ENCODE measurements at places on chromosomes 5 and 9. TPM values are rescaled to one million over a fixed set of nuclear protein-coding genes. Genes with fewer than 3 reads are reported as not detected.

DNA sequence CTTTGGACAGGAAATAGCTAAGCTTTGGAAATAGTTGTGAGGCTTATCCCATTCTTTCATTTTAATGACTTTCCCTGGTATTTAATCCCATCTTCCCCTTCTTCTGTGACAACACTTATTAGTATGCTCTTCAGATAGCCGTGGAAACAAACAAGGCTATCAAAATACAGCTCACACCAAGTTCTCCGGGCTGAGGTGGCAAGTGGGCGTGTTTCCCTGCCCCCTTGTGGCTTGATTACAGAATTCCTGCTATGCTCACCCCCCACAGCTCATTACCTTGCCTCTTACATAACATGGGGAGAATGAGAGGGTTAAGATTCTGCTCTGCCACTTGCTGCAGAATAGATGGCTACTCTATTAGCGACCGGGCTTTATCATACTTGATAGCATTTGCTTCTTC lies 437.1 kb upstream of the TLE4 start:
- H3K36me3 ChIP-seq: no peaks in the 10 kb centered on the region
- no peaks in the 10 kb centered on the region for H3K4me1 ChIP-seq
- DNase-seq: no peak
- no peak overlapping the region for H3K4me3 ChIP-seq
- H3K27ac ChIP-seq: no peak overlapping the region

DNA sequence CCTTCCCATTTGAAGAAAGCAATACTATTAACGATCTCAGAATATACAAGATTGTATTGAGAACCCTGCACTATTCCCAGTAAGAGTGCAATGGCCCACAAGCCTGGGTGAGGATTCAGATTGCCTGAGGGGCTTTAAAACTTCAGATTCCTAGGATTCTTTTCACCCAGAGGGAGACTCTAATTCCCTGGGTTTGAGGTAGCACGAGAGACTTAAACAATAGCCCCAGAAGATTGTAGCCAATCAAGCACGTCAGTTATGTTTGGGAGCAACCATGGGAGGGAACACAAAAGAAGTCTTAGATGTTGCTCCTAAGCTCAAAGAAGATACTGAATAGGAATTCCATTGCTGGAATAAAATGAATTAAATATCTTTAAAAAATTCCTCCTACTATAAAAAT lies 17.9 kb downstream of the MRPS27 start:
- H3K4me1 ChIP-seq: no peaks in the 10 kb centered on the region
- H3K36me3 ChIP-seq: no peaks in the 10 kb centered on the region
- H3K27me3 ChIP-seq: no peaks in the 10 kb centered on the region
- DNase-seq: no peak
- H3K27ac ChIP-seq: no peak overlapping the region
- H3K4me3 ChIP-seq: no peak overlapping the region

GRCh38 chr5:81553567-81554212 lies 159.8 kb upstream of the ACOT12 start:
- H3K4me1 ChIP-seq: no peaks in the 10 kb centered on the region
- no peak overlapping the region for H3K4me3 ChIP-seq
- no peak for DNase-seq
- no peaks in the 10 kb centered on the region for H3K27me3 ChIP-seq
- H3K36me3 ChIP-seq: no peaks in the 10 kb centered on the region

DNA sequence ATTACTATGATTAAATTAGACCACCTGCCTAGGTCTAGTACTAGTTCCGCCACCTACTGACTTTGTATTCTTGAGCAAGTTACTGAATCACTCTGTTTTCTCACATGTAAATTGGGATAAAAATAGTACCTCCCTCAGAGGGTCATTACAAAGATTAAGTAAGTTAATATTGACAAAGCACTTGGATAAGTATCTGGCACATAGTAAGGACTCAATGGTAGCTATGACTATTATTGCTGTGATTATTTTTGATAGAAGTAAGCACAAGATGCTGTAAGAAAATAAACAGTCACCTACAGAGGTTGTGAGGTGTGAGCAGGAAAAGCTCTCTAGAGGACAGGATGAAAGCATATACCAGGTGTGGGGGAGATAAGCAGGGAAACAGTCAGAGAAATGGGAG lies 173.1 kb upstream of the PAPPA start:
- no peak overlapping the region for H3K4me3 ChIP-seq
- DNase-seq: no peak
- no peaks in the 10 kb centered on the region for H3K27me3 ChIP-seq
- no peaks in the 10 kb centered on the region for H3K4me1 ChIP-seq

- no peak overlapping the region for H3K4me3 ChIP-seq
- no peak for DNase-seq
- no peaks in the 10 kb centered on the region for H3K36me3 ChIP-seq
- peaks cover 17% of the 10 kb centered on the region for H3K4me1 ChIP-seq
- no peak overlapping the region for H3K27ac ChIP-seq
- no peaks in the 10 kb centered on the region for H3K27me3 ChIP-seq
These were observed 86.8 kb downstream of the NLN start for GRCh38 chr5:65808818-65809217.

DNA sequence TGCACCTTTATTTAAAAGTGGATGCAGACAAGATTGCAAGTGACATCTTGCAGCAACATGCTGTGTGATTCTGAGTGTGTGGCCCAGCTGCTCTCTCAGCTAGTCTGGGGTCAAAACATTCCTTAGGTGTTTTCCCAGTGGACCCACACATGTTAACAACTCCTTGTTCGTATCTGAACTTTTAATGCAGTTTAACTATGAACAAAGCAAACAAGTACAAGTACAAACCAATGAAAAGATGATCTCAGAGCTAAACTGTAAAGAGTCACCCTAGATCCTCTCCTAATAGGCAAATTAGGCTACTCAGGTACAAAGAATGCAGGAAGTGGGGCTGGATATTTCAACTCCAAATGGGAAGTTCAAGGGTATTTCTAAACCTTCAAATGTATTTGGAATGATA lies 108.4 kb downstream of the ENTREP1 start:
- no peak overlapping the region for H3K27ac ChIP-seq
- H3K4me1 ChIP-seq: no peaks in the 10 kb centered on the region
- DNase-seq: no peak
- no peaks in the 10 kb centered on the region for H3K36me3 ChIP-seq
- no peak overlapping the region for H3K4me3 ChIP-seq

- no peaks in the 10 kb centered on the region for H3K36me3 ChIP-seq
- H3K27ac ChIP-seq: no peak overlapping the region
- no peaks in the 10 kb centered on the region for H3K27me3 ChIP-seq
- peaks cover 11% of the 10 kb centered on the region for H3K4me1 ChIP-seq
- H3K4me3 ChIP-seq: no peak overlapping the region
- DNase-seq: no peak
These were observed 45.0 kb downstream of the NEURL1B start for GRCh38 chr5:172686111-172686510.

The PFN3 gene
- total RNA-seq: not detected

The TXNDC8 gene
- not detected for total RNA-seq

- no peak overlapping the region for H3K27ac ChIP-seq
- no peaks in the 10 kb centered on the region for H3K36me3 ChIP-seq
- H3K4me3 ChIP-seq: no peak overlapping the region
- DNase-seq: no peak
- no peaks in the 10 kb centered on the region for H3K4me1 ChIP-seq
- H3K27me3 ChIP-seq: no peaks in the 10 kb centered on the region
These were observed 498.0 kb downstream of the PRDM9 start for GRCh38 chr5:24005384-24005783.

DNA sequence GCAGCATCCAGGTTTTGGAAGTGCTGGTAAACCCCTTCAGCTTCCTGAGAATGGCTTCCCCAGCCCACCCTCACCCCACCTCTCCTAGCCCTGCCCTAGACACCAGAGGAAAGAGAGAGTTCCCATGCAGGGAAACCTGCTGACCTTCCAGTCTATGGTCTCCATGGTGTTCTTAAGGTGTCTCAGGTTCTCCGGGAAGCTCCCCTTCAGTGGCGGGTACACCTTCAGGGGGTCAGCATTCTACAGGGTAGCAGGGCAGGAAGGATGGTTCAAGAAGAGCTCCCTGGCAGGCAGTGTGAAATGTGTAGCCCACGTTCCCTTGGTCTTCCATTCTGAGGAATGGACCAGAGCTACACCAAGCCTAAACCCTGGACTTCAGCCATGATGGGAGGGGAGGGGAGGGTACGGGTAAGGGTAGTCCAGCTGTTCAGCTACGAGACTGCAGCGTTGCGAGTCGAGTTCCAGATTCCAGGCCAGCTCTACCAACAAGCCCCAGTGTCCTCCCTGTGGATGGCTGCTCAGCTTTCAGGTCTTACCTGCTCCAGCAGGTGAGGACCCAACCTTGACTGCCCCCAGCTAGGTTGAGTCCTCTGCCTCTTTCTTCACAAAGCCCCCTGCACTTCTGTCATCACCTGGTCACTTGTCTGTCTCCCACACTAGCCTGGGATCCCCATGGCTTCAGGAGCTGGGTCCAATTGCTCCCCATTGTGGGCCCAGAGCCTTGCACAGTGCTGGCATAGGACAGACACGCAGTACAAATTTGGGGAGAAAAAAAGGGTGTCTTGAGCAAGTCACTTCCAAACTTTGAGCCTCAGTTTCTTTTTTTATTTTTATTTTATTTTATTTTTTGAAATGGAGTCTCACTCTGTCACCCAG lies 7.5 kb downstream of the CD74 start:
- H3K27me3 ChIP-seq: no peaks in the 10 kb centered on the region
- peaks cover 56% of the 10 kb centered on the region for H3K36me3 ChIP-seq
- H3K4me3 ChIP-seq: no peak overlapping the region
- DNase-seq: no peak

The LCN1 gene
- total RNA-seq: not detected
